IgD-negative memory B cell (primary cell): ENCODE measurements at places on chromosomes 16 and 17. TPM values are rescaled to one million over a fixed set of nuclear protein-coding genes. Genes with fewer than 3 reads are reported as not detected.

Gene PSKH1
- 22.4 TPM for polyA plus RNA-seq

Gene ADORA2B
- 1.2 TPM for polyA plus RNA-seq

Gene ABCA3
- polyA plus RNA-seq = 1.7 TPM

Gene OTOP3
- not detected for polyA plus RNA-seq

Gene GGT6
- polyA plus RNA-seq = not detected
